Cortex of kidney (tissue), 1 donor: ENCODE measurements at places on chromosomes 13 and 19.

GRCh38 chr13:33105387-33106005 is 89.3 kb downstream of the KL start:
- DNase-seq: no peak

DNA sequence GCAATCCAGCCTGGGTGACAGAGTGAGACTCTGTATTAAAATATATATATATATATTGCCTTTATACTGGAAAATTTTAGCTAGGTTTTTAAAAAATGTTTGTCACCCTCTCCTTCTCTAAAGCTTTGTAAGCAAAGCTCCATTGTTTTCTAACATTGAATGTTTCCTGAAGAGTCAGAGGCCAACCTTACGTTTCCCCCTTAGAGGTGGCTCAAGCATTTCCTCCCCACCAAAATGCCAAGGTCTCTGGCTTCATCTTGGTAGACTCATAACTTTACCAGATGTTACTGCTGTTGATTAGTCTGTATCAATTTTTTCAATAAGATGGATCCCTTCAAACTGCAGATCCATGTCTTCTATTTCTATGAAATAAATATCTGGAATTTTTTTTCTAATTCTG is 25.2 kb upstream of the IPO5 start:
- no peak for DNase-seq

DNA sequence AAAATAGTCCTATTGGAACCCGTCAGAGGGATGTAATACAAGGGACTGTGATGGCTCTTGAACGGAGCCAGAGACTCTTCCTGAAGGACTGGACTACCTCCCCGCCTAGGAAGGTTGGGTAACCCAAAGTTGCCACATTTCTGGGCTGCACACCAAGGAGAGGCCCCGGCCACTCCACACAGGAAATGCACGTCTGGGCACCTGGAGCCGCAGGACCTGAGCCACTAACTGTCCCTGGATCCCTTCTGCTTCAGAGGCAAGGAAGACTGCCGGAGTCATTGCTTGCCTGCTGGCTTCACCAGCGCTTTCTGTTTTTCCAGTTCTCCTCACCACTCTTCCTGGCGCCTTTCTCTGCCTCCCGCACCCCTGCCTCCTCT is 1.2 kb upstream of the FLT1 start:
- DNase-seq: no peak

GRCh38 chr19:12521996-12522395 is 29.3 kb downstream of the ZNF564 start:
- no peak for DNase-seq

DNA sequence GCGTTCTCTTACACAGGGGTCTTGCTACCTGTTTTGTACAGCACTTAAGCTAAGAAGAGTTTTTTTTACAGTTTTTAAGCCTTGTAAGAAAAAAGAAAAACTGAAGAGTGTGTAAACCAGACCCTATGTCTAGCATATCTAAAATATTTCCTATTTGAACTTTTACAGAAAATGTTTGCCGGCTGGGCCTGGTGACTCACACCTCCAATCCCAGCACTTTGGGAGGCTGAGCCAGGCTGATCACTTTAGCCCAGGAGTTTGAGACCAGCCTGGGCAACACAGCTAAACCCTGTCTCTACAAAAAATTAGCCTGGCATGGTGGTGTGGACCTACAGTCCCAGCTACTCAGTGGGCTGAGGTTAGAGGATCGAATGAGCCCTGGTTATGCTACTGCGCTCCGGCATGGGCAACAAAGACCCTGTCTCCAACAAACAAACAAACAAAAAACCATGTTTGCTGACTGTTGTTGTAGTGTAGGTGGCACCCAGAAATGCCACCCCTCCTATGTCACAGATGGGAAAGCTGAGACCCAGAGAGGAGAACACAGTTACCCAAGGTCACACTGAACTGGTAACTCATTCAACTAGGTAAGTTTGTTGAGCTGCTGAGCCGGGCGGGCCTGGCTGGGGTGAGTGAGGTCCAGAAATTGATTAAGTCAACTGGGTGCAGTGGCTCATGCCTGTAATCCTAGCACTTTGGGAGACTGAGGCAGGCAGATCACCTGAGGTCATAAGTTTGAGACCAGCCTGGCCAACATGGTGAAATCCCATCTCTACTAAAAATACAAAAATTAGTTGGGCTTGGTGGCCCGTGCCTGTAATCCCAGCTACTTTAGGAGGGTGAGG is 1.9 kb upstream of the VASP start:
- no peak for DNase-seq

- no peak for DNase-seq
Observed at GRCh38 chr13:32752997-32753606, 166.8 kb downstream of the PDS5B start.

DNA sequence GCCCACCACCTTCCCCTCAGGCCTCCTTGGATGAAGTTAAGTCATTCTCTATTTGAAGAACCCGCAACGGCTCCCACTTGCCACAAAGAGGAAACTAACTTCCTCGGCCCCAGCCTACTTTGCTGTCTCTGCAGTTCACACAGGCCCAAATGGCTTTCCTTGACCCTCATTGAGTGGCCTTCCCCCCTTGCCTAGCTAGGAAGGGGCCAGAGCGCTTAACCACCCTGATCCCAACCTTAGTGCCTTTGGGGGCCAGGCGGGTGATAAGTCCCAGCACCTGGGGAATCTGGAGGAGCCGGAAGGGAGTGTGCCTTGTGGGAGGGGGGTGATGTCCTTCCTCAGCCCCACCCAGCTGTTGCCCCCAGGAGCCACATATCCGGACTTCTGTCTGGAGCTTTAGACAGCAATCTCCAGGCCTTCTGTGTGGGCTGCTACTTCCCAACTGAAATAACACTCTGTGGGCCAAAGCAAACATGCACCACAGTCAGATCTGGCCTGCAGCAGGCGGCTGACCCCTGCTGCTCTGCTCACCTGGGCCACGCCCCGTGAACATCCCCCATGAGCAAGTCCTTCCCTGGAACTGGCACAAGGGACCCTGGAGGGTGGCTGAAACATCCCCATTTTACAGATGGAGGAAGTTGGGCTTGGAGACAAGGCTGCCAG is 10.5 kb downstream of the NECTIN2 start:
- no peak for DNase-seq

DNA sequence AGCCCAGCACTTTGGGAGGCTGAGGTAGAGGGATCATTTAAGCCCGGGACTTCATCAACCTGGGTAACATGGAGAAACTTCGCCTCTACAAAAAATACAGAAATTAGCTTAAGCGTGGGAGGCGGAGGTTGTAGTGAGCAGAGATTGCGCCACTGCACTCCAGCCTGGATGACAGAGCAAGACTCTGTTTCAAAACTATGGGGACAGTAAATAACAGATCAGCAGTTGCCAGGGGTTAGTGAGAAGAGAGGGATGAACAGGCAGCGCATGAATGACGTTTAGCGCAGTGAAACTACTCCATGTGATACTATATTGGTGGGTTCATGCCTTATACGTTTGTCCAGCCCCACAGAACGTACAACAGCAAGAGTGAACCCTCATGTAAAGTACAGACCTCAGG is 7.1 kb upstream of the ICAM3 start:
- DNase-seq: no peak

GRCh38 chr13:40812102-40812501 is 22.7 kb downstream of the SLC25A15 start:
- no peak for DNase-seq

GRCh38 chr13:51922771-51923480 is 61.2 kb downstream of the CCDC70 start:
- no peak for DNase-seq

DNA sequence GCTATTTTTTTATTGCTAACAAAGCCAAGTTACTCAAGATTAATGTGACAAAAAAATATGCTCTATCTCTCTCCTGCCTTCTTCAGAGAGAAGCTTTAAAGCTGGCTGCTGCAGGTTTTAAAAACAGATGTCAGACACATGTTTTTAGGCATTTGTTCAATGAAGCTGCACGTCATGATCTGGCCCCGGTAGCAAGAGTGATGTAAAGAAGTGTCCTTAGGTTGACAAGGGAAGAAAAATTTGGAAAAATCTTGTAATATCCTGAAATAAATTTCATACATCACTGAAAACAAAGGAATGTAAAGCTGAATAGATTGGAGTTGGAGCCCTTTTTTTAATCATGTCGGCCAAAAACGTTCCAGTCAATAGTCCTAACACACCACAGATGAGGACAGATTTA is 531.4 kb upstream of the NBEA start:
- no peak for DNase-seq

DNA sequence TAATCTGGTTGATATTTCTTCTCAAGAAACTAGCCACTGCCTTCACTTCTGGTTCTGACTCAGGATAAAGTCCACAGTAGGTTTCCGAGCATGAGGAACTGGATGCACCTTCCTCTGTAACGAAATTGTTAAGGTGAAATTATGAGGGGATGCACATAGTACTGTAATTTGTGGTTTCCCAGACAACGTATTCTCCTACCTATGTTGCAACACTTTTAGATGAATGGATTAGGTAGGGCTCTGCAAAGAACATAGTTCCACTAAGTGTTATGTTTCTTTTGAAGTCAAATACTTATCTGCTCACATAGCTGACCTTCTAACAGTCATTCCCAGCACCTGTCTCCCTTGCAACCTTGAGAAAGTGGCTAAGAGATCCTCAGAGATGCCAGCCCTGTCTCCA is 5.7 kb upstream of the ZC3H13 start:
- no peak for DNase-seq

GRCh38 chr13:41222259-41222852 is 28.0 kb upstream of the KBTBD7 start:
- no peak for DNase-seq

GRCh38 chr13:30026093-30026492 is 175.7 kb upstream of the UBL3 start:
- no peak for DNase-seq

GRCh38 chr13:81591528-81592220 is 1250.7 kb upstream of the SPRY2 start:
- DNase-seq: no peak

- DNase-seq: no peak
Observed at GRCh38 chr19:4431808-4432674, 25.6 kb downstream of the UBXN6 start.

- DNase-seq: no peak
Observed at GRCh38 chr13:46232281-46232680, 20.6 kb downstream of the LRRC63 start.

GRCh38 chr19:34910770-34911169 is 15.9 kb upstream of the ZNF30 start:
- DNase-seq: no peak

DNA sequence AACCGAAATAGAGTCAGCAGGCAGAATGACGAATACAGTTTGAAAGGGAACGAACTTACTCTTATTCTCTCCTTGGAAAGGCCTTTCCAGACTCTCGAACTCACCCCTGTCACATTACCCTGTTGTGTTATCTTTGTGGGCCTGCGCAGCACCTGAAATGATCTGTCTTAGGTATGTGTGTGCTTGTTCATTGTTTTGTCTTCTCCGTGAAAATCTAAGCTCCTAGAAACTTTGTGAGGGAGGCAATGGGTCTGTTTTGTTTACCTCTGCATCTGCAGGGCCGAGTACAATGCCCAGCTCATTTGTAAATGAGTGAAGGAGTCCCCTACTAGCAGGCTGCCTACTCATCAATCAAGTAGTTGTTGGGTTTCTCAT is 19.6 kb downstream of the HMGB1 start:
- no peak for DNase-seq

- DNase-seq: no peak
Observed at GRCh38 chr13:107275945-107276614, 708.1 kb upstream of the ARGLU1 start.

DNA sequence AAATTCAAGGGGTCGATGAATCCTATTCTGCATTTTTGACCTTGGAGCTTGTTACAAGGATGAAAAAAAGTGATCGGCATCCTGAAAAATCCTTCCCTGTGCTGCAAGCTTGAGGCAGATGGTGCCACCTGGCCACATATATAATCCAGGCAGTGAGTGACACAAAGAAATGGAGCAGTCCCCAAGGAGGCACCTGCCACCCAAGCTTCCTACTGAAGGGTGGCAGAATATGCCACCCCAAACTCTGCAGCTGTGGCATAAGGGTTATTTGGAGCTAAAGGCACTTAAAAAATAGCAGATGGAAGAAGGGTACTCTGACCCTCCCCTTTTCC is 15.4 kb downstream of the TMEM272 start:
- no peak for DNase-seq

- no peak for DNase-seq
Observed at GRCh38 chr19:4705413-4706131, 18.1 kb downstream of the DPP9 start.

DNA sequence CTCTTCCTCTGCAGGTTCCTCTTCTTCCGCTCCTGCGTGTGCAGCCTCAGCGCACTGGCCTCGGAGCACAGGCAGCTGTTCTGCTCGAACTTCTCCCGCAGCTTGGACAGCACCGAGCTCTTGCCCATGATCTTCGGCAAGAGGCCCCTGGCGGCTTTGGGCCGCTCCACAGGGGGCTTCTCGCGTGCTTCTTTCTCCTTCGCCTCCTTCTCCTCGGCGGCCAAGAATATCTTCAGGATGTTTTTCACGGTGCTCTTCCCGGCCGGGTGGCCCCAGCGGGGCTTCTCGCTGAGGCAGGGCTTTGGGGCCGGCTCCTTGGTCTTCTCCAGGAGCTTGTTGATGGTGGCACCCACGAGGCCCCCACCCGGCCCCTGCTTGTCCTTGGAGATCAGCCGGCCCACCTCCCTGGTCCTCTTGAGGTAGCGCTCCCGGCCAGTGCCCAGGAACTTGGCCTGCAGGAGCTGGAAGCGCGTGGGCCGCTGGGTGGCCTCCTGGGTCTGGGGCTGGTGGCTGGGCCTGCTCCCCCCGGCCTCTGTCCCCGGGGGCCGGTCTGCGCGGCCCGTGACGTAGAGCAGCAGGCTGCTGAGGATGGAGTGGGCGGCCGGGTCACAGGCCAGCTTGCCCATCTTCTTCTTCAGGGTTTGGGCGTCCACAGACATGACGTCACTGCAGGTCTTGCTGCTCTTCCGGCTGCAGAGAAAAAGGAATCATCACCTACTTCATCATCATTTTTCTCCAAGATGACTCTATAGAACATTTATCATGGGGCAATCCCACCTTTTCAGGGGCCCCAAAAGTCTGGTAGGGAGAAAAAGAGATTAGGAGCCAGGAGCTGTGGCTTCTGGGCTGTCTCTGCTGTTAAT is 43.8 kb upstream of the GRTP1 start:
- DNase-seq: no peak

GRCh38 chr13:72258340-72258981 is 391.5 kb upstream of the DACH1 start:
- no peak for DNase-seq

DNA sequence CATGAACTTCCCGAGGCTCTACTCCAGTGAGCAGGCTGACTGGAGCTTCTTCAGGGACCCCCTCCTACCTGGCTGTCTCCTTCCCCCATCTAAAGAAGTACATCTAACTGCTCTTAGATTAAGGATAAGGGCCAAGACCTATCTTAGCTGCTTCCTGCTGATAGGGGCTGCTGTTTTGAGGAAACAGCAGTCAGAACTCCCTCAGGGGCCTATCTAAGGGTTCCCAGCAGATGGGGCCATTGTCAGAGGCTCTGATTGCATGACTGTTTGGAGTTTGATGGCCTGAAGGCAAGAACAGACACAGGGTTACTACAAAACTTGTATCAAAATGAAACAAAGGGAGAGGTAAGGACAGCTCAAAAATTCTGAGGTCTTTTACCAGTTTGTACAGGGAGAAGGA is 2636.9 kb upstream of the PCDH20 start:
- DNase-seq: no peak
